ENCODE measurements at places on chromosomes 4 and X.

DNA sequence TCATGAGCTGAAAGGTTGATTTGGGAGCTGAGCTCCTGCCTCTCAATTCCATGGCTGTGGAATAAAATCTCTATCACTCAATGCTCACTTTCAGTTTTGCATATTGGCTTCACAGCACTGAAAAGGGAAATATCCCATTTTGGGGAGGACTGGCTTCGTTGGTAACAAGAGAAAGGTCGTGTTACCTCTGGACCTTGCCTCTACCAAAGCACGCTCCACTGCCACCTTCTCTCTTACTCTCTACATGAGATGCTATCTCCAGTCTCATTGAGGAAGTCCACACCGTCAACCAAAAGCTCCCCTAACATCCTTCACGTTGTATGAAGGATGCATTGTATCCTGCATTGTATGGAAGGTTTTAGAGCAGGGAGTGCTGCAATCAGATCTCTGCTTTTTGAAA lies 195.0 kb upstream of the LDB2 start:
- DNase-seq, result no peak

- no peak for DNase-seq
Observed at GRCh38 chr4:162392946-162393345, 229.1 kb upstream of the FSTL5 start.

- no peak for DNase-seq
Observed at GRCh38 chr4:134740290-134740689, 538.7 kb upstream of the PABPC4L start.

GRCh38 chr4:150782311-150782710 lies 200.4 kb downstream of the MAB21L2 start:
- DNase-seq, result no peak

GRCh38 chr4:78706302-78706701 lies 69.8 kb upstream of the BMP2K start:
- DNase-seq, result no peak

DNA sequence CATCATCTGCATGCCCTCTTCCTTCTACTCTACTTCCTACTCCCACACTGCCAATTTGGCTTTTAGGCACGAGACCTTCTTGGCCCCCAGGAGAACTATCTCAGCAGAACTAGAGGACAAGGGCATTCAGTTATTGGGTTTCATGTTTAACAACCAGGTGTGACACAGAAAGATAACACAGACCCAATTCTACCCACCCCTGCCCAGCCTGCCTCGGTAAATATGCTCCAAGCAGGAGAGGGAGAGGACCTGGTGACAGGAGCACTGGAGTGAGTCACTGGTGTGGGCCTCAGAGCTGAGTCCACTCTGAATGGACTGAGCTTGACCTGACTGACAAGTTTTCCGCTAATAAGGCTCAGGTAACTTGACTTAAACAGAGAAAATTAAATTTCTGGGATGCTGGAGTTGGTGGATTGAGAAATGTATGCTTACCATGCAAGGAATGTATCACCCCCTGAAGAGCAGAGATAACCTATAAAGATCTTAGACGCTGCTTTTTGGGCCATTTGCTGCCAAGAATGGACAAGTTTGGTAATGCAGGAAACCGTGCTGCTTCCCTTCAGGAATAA lies 52.5 kb downstream of the CASP3 start:
- DNase-seq, result no peak

- no peak for DNase-seq
Observed at GRCh38 chr4:105139646-105140045, 7.0 kb upstream of the TET2 start.

DNA sequence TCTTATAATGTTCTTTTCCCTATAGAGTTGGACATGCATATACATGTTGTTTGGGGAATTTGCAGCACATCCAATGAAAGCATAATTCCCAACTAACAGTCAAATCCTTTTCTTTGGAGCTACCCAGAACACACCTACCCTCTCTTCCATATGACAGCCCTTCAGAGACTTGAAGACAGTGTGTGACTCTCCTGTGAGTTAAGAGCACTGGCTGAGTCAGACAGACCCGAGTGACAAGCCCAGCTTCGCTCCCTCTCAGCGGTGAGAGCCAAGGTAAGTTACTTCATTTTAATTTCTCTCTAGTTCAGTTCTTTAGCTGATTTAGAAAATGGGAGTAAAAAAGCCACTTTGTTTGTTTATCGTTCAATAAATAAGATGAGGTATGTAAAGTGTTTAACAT lies 86.3 kb downstream of the RTL9 start:
- DNase-seq, result no peak

DNA sequence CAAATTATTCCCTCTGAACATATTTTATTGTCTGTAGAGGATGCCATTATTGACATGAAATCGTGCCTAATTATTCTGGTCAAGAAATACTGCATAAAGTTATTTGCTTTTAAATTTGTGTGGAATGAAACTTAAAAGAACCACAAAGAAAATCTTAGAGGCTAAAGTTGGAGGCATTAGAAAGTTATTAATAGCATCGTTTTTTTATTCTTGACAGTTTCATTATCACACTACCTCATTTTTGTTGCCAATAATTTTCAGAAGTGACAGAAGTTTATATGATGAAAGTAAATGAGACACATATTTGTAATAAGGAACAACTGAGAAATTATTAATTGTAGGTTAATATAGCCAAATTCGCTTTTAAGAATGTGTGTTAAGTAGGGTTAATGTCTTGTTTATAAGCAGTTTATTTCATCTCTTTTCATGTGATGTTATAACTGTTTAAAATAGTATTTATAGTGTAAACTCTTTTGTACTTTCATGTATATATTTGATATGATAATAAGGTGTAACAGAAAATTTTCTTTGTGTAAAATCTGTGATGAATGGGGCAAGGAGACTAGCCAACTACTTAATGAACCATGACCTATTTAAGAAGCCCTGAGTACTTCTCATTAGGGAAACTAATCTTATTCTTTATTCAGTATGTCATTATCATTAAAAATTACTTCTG lies 54.5 kb upstream of the GRIA2 start:
- no peak for DNase-seq

DNA sequence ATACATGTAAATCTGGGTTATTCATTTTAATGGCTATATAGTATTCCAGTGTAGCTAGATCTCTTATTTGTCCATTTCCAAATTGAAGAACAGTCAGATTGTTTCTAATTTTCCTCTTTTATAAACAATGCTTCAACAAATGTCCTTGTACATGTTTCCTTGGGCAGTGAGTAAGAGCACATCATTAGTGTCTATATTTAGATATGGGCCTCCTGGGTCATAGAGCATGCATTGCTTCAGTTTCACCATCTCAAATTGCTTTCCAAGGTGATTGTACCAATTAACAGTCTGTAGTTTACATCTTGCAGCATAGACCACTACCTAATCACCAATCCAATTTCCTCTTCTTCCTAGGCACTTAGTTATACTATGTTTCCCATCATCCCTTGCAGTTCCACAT lies 13.4 kb downstream of the PHKA2 start:
- no peak for DNase-seq

All from HS-5 (cell line).